ENCODE measurements at places on chromosomes 12 and 14.

DNA sequence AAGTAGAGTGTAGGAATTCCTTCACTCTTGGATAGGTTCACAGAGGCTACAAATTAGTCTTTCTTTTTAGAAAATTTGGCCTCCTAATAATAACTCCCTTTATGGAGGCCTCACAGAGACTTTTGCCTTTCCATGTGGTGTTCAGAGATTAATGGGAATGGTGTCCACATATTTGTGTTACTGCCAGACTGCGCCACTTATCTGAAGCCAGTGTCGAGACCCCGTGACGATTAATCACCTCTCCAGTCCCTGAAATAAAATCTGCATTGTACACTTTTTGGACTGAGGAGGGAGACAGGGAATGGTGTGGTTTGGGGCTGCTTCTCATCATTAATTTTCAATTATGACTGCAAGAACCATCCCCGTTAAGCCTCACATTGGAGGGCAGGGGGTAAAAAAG is 980.5 kb downstream of the FLRT2 start:
- DNase-seq: no peak

GRCh38 chr14:64412237-64412636 is 24.1 kb downstream of the MTHFD1 start:
- DNase-seq: no peak

- DNase-seq: peak; percentile 3
Observed at GRCh38 chr14:93619176-93619793, 169.0 kb downstream of the PRIMA1 start.

DNA sequence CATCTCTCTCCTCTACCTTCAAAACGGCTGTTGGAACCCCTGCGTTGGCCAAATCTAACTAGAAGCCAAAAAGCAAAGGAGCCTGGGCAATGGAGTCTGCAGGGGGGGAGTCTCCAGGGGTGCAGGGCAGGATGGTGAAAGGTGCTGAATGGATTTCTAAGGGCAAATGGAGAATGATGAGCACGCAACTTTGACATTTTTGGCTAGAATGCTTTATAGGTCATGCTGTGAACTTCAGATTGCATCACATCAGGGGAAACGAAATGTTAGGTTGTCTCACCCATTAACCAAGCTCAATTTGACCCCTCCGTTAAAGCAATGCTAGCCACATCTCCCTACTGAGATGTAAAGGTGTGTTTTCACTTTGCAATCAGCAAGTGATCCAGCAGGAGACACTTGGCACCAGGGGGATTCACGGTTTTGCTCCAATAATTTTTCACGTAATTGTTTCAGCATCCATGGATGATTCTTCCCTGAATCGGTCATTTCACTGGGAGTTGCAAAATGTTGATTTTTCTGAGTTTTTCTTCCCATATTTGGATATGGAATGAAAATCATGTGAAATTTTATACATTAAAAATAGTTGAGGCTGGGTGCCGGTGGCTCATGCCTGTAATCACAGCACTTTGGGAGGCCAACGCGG is 78.0 kb upstream of the MDM1 start:
- DNase-seq: no peak

DNA sequence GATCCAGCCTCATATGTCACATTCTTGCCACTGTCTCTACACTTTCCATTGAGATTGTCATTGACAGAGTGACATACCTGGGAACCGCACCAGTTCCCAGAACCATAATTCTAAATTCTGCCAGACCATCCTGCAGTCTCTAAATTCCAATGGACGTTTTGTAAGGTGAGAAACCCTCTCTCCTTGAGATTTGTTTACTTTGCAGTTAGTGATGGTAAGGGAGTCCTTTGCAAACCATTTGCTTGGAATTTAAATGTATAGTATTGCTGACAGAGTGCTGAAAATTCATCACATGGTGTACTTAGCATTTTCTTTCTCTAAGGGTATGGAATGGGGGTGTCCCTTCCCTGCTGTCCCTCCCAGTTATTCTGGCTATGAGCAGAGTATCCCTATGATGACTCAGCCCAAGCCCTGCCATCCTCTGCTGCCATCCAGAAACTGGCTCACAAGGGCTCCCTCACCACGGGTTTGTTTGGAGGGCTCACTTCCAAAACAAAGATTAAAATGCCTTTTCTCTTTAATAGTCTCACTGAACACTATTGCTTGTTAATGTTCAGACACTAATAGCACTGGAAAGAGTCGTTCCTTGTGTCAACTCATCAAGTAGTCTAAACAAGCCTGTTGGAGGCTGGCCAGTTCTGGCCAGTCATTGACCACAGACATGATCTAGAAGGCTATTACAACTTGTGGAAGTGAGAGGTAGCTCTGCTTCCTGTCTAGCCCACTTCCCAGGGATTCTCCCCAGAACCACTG is 129.0 kb upstream of the HMGA2 start:
- no peak for DNase-seq

DNA sequence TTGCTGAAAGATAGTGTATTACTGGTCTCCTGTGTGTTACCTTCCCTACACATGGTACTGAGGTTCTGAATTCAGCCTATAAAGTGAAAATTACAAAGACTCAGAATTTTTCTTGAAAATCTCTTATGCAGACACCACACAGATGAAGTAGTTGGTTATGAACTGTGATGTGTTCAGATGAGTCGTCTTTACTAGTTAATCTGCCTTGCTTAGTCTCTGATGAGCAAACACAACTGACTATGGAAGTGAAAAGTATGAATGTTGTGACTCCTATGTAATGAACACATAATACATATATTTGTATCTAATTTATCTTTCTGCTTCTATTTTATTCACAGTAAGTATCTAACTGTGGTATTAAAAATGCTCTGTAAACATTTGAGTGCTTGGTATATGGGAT is 4.7 kb downstream of the MTERF2 start:
- no peak for DNase-seq

- no peak for DNase-seq
Observed at GRCh38 chr14:35338731-35339405, 46.7 kb downstream of the PSMA6 start.

Measured in frontal cortex (tissue), 4 donors.